ENCODE measurements at places on chromosomes 11 and 22.

GRCh38 chr11:12778240-12778905, 104.2 kb downstream of the TEAD1 start:
- no peak for DNase-seq

GRCh38 chr22:35548722-35549112, 8.1 kb downstream of the RASD2 start:
- no peak for DNase-seq

DNA sequence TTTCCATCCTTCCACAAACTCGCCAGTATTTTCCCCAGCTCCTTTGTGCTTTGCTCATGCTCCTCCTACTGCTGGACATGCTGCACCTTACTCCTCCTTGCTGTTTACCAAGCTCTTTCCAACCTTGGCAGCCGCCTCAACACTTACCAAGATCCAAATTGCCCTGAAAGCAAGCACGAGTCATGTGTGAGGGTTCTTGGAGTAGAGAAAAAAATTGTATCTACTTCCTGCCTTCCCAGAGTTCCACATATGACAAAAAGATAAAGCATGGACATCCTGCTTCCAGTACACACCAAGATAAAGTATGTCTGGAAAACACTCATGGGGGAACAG, 767.5 kb downstream of the NTM start:
- DNase-seq = no peak

GRCh38 chr11:34909955-34910354, 6.2 kb downstream of the APIP start:
- no peak for DNase-seq

- DNase-seq = no peak
Observed at GRCh38 chr11:28566339-28567089, 458.3 kb downstream of the METTL15 start.

- no peak for DNase-seq
Observed at GRCh38 chr11:69301455-69302401, 7.8 kb downstream of the MYEOV start.

GRCh38 chr11:12949453-12949852, 59.7 kb upstream of the RASSF10 start:
- no peak for DNase-seq

GRCh38 chr11:133635244-133635739, 103.0 kb upstream of the OPCML start:
- no peak for DNase-seq

GRCh38 chr11:1409108-1409851, 19.5 kb downstream of the BRSK2 start:
- DNase-seq = no peak

- DNase-seq = no peak
Observed at GRCh38 chr11:73473252-73473651, 97.1 kb downstream of the RELT start.

GRCh38 chr22:28978158-28978557, 83.5 kb downstream of the C22orf31 start:
- no peak for DNase-seq

GRCh38 chr11:17512101-17512500, 32.1 kb downstream of the USH1C start:
- no peak for DNase-seq

DNA sequence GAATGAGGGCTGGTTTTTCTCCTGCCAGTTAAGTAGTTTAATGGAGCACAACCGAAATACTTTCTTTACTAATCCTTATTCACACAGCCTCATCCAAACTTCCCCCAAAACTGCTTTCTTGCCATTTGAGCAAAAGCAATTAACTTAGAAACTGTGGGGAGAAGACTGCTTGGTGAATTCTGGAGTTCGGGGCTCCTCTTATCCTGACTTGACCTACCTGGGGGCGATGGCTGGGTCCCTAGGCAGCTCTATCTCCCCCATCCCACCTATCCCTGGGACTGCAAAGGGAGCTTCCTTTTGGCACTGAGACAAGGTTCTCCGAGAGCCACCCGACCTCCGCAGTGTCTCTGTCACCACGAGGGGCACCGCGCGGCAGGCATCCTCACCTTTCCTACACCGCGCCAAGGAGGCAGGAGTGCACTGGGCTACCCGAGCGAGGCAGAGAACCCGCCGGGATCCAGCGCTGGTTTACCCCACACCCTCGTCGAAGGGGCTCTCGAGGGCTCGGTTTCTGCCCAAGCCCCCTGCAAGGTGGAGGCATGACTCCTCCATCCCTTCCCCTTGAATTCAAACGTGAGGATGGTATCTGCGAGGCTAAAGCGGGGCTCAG, 759 bp downstream of the DESI1 start:
- peak; percentile 28 for DNase-seq

- peak; percentile 53 for DNase-seq
Observed at GRCh38 chr11:128551611-128552335, 35.6 kb downstream of the ETS1 start.

- no peak for DNase-seq
Observed at GRCh38 chr11:3950996-3951660, 95.7 kb downstream of the STIM1 start.
